Naive thymus-derived CD8-positive, alpha-beta T cell (primary cell): ENCODE measurements at places on chromosomes 13 and 19. TPM values are rescaled to one million over a fixed set of nuclear protein-coding genes. Genes with fewer than 3 reads are reported as not detected.

DNA sequence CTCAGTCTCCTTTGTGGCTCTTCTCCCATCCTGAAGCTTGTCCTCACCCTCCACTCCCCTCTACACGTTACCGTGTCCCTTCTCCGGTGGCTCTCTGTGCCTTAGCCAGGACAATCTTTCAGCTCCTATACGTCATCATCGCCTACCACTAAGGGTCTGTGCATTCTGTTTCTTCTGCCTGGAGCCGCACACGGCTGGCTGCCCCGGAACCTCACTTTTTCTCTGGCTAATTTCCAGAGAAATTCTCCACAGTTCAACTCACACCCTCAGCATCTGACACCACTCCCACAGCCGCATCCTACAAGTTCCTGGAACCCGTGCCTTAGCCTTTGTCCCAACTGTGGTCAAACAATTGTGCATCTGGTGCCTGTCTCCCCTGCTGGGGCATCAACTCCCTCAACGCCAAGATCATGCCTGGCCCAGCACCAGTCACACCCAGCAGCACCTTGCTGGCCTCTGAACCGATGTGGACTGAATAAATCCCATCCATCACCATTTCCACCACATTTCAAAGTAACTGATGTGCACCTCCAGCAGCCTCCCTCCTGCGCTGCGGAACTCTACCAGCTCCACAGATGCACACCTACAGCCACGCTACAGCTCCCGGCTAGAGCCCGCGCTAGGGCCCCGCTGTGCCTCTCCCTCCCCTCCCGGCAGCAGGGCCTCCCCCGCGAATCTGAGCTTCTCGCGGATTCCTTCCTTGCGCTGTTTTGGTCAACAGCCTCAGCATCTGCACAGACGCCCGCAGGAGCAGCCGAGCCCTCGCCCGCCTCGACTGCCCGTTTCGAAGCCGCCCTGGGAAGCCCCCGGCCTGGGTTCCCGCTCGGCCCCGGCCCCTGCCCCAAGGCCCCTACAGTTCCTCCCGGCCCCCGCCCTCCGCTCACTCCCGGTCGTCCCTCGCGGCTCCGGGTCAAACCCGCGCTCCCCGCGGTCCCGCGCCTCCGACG, 689 bp downstream of the DCUN1D2 start:
- peak; percentile 12 for DNase-seq
- H3K36me3 ChIP-seq: no peaks in the 10 kb centered on the region
- peaks cover 59% of the 10 kb centered on the region for H3K4me1 ChIP-seq

GRCh38 chr19:53772943-53773342, 51.2 kb downstream of the NLRP12 start:
- no peak overlapping the region for H3K4me3 ChIP-seq
- no peaks in the 10 kb centered on the region for H3K36me3 ChIP-seq
- H3K4me1 ChIP-seq: no peaks in the 10 kb centered on the region
- H3K27me3 ChIP-seq: peaks cover 10% of the 10 kb centered on the region
- peak; percentile 38 for DNase-seq

- no peak overlapping the region for H3K4me3 ChIP-seq
- no peak for DNase-seq
- H3K36me3 ChIP-seq: peaks cover 88% of the 10 kb centered on the region
- H3K4me1 ChIP-seq: peaks cover 12% of the 10 kb centered on the region
- no peak overlapping the region for H3K27ac ChIP-seq
These were observed 179.8 kb downstream of the TBC1D4 start for GRCh38 chr13:75302071-75302698.

DNA sequence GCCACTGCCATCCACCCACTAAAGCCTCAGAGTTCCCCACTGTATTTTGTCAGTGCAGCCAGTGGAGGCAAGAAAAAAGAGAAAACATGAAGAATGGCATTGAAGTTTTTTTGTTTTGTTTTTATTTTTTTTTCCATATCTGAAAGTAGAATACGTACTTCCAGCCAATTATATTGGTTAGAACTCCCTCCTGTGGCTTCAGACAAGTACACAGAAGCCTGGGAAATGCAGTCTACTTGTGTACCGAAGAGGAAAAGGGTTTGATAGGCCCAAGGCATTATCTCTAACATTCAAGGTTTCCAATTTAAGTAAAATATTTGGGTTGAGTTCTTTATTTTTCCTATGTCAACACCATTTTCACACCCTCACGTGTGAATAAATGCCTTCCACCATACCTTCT, 696.2 kb upstream of the GPC6 start:
- no peak for DNase-seq
- H3K4me1 ChIP-seq: no peaks in the 10 kb centered on the region

DNA sequence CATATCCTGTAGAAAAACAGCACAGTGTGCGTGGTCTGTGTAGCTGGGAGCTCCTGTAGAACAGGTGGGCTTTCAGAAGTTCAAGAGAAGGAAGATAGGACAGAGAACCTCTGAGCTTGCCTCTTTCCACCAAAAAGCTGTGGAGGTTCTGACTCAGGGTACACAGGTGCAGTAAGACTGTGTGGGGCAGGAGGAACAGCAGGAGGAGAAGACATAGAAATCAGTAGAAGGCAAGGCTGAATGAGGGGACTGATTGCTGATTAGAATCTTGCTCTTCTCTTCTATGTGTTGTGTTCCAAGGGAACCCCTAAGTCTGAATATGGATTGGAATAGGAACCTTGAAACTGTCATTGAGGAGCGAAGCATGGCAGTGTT, 122.7 kb downstream of the AKAP11 start:
- peaks cover 57% of the 10 kb centered on the region for H3K4me1 ChIP-seq
- H3K27ac ChIP-seq: peak overlapping the region; percentile 85
- H3K36me3 ChIP-seq: no peaks in the 10 kb centered on the region
- no peak for DNase-seq
- H3K27me3 ChIP-seq: no peaks in the 10 kb centered on the region

The TRIM28 gene
- 434 TPM for total RNA-seq

The NCAN gene
- total RNA-seq: not detected

The IL11 gene
- total RNA-seq: not detected
